ENCODE measurements at places on chromosomes 6 and 20. TPM values are rescaled to one million over a fixed set of nuclear protein-coding genes. Genes with fewer than 3 reads are reported as not detected.

The CDH22 gene
- total RNA-seq: not detected

The EPPIN gene
- total RNA-seq: not detected

The ASIP gene
- not detected for total RNA-seq

The SLC22A2 gene
- total RNA-seq: under 0.01 TPM

The KCNK5 gene
- not detected for total RNA-seq

The DLK2 gene
- 0.29 TPM for total RNA-seq

Measured in osteoblast (primary cell).